ENCODE measurements at places on chromosomes 12 and 14. TPM values are rescaled to one million over a fixed set of nuclear protein-coding genes. Genes with fewer than 3 reads are reported as not detected.

Gene SMAGP
- total RNA-seq, result 3.4 TPM

Gene SLC16A7
- total RNA-seq, result 9.7 TPM

Gene ADAMTS20
- 0.09 TPM for total RNA-seq

Gene CFL2
- 573 TPM for total RNA-seq

Gene IAPP
- not detected for total RNA-seq

Gene RNASE2
- 0.13 TPM for total RNA-seq

Gene MGAT4C
- total RNA-seq, result 1.1 TPM

DNA sequence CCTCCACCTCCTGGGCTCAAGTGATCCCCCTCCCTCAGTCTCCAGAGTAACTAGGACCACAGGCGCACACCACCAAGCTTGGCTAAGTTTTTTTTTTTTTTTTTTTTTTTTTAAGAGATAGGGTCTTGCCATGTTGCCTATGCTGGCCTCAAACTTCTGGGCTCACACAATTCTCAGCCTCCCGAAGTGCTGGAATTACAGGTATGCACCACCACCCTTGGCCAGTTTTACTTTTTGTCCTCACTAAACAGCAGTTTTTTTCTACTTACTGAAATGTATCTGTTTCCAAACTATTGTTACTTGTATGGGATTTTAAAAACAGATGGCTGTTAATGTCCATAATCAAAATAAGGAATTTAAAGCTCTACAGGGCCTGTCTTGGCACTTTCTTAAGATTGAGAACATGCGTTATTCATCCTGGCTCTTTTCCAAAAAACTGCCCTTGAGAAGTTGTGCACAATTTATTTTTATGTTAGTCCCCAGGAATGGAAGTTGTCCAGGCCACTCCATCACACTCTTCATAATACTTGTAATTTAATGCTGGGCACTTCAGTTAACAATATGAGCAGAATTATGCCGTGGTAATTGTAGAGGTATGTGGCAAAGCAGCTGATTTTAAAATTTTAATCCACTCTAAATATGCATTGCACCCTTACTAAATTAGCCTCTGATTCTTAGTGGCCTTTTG is 51.9 kb upstream of the REP15 start:
- peak overlapping the region; percentile 35 for H3K27ac ChIP-seq
- H3K36me3 ChIP-seq, result peaks cover 7% of the 10 kb centered on the region
- H3K4me3 ChIP-seq, result no peak overlapping the region
- DNase-seq, result peak; percentile 51
- no peaks in the 10 kb centered on the region for H3K27me3 ChIP-seq
- peaks cover 7% of the 10 kb centered on the region for H3K4me1 ChIP-seq

DNA sequence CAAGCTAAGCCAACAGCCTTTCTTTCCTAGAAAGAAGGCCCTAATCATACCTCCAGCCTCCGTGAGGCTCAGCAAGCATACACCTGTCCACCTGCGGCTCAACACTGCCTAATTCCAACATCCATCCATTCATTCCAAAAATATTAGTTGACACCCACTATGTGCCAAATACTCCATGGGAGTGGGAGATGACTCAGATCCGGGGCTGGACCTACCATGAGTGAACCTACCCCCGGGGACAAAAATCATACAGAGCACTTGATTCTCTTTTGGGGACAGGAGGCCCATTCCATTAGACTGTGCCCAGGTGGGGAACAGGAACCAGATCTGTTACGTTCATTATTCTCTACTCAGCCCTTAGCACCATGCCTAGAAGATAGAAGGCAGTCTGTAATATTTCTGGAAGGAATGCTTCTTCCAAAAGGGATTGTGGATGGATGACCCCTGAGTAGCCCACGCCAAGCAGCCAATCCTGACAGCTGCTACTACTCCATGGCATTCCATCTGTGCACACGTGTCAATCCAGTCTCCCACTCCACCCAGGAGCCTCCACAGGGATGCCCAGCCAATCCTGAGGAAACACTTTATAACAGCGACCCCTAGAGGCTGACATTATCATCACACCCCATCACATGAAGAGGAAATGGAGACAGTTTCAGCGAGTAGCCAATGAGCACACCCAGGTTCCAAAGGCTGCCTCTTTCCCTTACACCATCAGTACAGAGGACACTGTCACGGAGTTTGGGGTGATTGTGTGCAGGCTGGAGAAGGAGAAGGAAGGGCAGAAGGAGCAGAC is 170.7 kb downstream of the ESRRB start:
- H3K27ac ChIP-seq, result no peak overlapping the region
- no peaks in the 10 kb centered on the region for H3K27me3 ChIP-seq
- H3K4me1 ChIP-seq, result peaks cover 3% of the 10 kb centered on the region
- no peaks in the 10 kb centered on the region for H3K36me3 ChIP-seq

- H3K4me3 ChIP-seq, result no peak overlapping the region
- H3K4me1 ChIP-seq, result no peaks in the 10 kb centered on the region
- H3K27ac ChIP-seq, result no peak overlapping the region
- no peak for DNase-seq
- H3K36me3 ChIP-seq, result no peaks in the 10 kb centered on the region
These were observed 92.8 kb upstream of the PTHLH start for GRCh38 chr12:28065374-28065773.

GRCh38 chr12:11246489-11246888 is 23.0 kb downstream of the PRB3 start:
- H3K36me3 ChIP-seq, result no peaks in the 10 kb centered on the region
- no peak for DNase-seq
- no peak overlapping the region for H3K27ac ChIP-seq
- H3K4me1 ChIP-seq, result no peaks in the 10 kb centered on the region
- H3K4me3 ChIP-seq, result no peak overlapping the region
- H3K27me3 ChIP-seq, result no peaks in the 10 kb centered on the region

GRCh38 chr12:68428724-68429501 is 96.8 kb upstream of the MDM1 start:
- H3K27me3 ChIP-seq, result no peaks in the 10 kb centered on the region
- no peak overlapping the region for H3K4me3 ChIP-seq
- no peaks in the 10 kb centered on the region for H3K36me3 ChIP-seq
- no peak for DNase-seq
- peaks cover 3% of the 10 kb centered on the region for H3K4me1 ChIP-seq

- DNase-seq, result peak; percentile 72
- peaks cover 43% of the 10 kb centered on the region for H3K4me1 ChIP-seq
- H3K4me3 ChIP-seq, result no peak overlapping the region
- peaks cover 2% of the 10 kb centered on the region for H3K36me3 ChIP-seq
- H3K27ac ChIP-seq, result peak overlapping the region; percentile 76
These were observed 40.0 kb upstream of the CTDSP2 start for GRCh38 chr12:57886542-57886941.

DNA sequence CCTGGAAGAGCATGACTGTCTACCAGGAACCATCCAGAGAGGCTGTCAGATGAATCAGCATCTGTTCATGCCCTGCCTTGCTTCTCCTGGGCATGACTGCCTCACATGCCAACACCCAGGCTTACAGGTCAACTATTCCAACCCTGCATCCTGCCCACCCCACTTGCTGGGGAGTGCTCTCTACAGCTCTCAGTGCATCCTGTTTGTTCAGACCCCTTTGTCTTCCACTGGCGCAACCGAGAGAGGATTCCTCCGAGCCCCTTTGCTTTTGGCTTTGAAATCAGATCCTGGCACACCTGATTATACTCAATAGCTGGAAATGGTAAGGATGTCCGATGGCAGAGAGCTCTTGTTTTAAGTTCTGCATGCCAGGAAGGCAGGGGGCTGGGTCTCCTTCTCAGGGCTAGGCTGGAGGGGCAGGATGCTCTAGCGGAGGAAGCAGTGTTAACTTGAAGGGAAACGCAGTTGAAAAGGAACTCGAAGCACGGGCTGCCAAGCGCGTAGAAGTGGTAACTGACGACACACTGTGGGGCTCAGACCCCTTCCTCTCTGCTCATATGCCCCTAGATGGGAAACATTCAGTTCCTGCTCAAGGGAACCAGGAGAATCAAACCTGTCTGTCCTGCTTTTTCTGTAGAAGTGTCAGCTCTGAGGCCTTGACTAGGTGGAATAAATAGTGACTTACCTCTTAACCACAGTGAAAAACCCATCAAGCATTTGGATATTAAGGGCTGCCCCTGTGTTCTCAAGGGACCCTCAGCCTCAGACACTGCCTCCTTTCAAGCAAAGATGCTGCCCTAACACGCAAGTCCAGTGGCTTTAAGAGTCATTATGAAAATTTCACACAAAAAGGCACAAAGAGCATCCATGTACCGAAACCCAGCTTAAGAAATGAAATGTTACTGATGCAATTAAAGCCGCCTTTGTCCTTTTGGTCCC is 297.5 kb downstream of the ZFP36L1 start:
- no peak overlapping the region for H3K4me3 ChIP-seq
- peak overlapping the region; percentile 58 for H3K27ac ChIP-seq
- H3K4me1 ChIP-seq, result peaks cover 6% of the 10 kb centered on the region
- no peaks in the 10 kb centered on the region for H3K27me3 ChIP-seq
- H3K36me3 ChIP-seq, result no peaks in the 10 kb centered on the region

- DNase-seq, result no peak
- no peak overlapping the region for H3K27ac ChIP-seq
- no peak overlapping the region for H3K4me3 ChIP-seq
- H3K36me3 ChIP-seq, result no peaks in the 10 kb centered on the region
These were observed 70.4 kb downstream of the TMTC2 start for GRCh38 chr12:82757059-82757458.

All from muscle of leg (tissue), 16 donors.